Stimulated activated CD8-positive, alpha-beta memory T cell treated with anti-CD3 and anti-CD28 coated beads, Interleukin-15, amount 100 ng/mL, for 1 hour (primary cell): ENCODE measurements at places on chromosomes 5 and 9.

DNA sequence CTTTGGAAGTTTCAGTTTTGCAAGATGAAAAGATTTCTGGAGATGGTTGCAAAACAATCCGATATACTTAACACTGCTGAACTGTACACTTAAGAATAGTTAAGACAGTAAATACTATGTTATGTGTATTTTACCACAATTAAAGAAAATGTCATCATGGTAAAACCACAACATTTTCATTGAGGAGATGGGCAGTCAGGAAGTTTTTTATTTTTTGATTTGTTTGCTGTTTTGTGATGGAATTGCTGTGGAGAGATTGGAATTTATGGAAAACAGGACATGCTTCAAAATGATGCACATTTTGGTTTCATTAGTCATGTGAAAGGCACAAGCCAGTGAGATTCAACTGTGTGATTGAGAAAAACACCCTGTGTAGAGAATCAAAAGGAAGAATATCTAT, 90.5 kb upstream of the AGXT2 start:
- DNase-seq, result no peak

DNA sequence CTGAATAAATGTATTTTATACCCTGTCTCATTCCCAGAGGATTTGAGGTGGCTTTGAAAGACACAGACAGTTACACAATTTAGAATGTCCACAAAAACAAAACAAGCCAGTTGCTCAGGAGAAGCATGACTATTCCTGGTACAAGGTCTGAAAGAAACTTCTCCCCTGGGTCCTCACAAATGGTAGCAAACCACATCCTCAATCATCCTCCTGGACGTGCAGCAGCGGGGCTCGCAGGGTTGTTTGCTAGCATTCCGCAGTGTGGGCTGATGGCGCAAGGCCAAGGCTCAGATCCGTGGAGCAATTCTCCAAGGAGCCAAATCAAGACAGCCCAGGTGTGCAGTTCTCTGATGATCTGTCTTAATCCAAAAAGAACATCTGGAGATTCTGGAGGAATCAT, 210.3 kb downstream of the ACTL7B start:
- DNase-seq, result no peak

DNA sequence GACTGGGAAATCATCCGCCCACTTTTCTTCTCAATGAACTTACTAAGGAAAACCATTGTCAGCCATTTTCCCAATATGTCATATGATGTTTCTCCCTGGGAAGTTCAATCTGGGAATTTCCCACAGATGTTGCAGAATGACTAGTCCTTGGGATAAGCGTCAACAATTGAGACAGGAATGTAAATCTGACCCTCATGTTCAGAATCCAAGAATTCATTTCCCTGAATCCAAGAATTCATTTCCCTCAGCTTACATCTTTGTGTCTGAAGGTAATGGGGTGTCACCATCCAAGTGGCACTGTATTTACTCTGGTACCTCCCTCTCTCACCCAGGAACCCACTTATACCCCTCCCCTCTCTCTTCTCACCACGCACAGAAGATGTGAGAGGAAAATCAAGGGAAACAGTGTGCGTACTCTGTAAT, 7.4 kb downstream of the KLF9 start:
- DNase-seq, result no peak

GRCh38 chr5:35247648-35248034, 17.4 kb upstream of the PRLR start:
- no peak for DNase-seq

- no peak for DNase-seq
These were observed 226.3 kb upstream of the ZNF608 start for GRCh38 chr5:124972703-124973102.

DNA sequence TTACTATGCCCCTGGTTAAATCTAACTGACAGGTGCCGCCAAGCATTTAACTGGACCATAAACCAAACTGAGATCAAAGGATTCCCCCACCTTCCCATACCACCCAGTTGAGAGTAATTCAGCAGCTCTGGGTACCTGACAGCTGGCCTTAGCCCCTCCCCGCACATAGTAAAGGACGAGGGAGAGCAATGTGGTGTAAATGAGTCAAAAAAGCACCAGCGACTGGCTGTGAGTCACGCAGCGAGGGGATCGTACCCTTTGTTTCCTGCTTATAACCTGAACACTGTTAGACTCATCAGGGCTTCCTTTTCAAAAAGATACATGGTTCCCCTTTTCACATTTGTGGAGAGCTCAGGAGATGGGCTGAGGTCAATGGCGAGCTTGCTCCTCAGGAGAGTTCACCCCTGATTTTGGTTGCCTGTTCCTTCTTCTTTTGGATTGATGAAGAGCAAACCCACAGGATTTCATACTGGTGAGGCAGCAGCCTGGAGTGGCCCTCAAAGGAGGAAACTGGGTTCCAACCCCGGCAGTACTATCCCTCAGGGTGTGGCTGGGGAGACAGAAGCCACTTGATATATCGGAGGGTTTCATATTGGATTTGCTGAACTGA, 71.5 kb downstream of the ANKRD33B start:
- DNase-seq, result peak; percentile 37

DNA sequence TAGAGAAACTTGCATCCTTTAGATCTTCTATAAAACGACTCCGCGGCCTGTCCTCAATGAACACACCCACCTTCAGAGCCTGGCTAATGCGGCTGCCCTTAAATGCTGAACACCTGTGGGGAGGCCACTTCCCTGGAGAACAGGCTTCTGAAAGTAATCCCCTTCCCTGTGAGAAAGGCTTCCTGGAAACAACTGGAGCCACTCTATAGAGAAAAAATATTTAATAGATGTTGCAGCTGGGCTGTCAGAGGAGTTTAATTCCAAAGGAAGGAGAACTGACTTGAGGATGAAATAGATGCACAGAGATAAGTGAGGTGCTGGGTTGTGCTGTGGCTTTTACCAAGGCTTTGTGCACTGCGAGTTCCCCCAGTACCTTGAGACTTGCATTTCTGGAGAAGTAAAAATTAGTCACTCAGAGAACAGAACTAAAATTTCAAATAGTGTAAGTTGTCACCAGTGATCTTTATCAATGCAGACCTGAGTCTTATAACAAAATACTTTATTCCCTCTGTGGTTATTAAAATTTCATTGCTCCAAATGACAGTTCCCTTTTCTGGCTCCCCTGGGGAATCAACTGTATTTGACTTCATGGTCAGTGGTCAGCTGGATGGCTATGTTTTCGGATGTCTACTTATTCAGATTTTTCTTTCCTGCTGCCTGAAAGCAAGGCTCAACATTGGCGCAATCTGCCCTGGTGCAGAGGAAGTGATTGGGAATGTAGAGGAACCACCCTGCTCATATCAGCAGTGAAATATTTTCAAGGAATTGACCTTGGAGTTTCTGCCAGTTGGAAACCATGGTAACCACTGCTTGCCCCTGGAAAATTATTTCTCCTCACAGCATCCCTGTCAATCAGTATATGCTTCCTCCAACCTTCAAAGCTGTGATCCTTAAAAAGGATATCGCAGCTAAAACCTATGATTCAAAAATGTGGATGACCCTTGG, 238.8 kb downstream of the SMARCA2 start:
- DNase-seq, result no peak

DNA sequence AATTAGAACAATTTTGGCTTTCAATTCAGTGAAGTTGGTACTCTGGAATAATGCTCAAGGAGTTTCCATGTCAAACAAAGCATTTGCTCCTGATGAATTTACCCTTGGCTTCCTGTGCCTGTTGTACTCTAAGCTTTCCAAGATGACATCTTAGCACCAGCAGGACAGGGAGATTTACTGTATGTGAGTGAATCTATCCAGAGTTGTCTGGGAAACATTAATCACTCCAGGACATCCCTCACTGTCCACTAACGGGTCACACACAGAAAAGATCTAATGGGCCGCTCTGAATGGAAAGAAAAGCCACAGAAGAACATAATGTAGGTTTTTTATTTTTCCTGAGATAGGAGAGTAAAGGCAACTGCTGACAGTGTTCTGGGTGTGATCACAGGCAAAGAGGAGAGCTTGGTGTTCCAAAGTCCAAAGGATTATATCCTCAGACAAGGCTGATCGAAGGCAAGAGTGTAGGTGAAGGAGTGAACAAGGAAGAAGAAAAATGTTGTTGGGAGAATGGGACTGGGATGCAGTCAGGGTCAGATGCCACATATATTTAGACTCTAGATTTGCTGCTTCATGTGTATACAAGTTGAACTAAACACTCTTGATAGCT, 167.7 kb upstream of the RPS23 start:
- no peak for DNase-seq

DNA sequence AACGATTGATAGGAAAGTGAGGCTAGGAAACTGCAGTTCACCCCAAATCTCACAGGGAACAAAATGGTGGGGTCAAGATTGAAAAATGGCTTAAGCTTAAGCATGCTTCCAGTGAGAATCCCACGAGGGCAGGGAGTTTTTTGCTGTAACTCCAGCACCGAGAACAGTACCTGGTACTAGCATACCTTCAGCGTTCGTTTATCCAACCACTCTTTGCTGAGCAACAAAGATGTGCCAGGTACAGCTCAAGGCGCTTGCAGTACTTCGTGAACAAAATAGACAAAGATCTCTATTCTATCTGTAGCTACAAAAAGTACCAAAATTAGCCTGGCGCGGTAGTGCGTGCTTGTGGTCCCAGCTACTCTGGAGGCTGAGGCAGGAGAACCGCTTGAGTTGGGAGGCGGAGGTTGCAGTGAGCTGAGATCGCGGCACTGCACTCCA, 778 bp upstream of the PPP6C start:
- no peak for DNase-seq

- no peak for DNase-seq
These were observed 41.0 kb upstream of the EGFL7 start for GRCh38 chr9:136621734-136622093.

- DNase-seq, result no peak
These were observed 138.0 kb downstream of the CAAP1 start for GRCh38 chr9:26754509-26755164.

DNA sequence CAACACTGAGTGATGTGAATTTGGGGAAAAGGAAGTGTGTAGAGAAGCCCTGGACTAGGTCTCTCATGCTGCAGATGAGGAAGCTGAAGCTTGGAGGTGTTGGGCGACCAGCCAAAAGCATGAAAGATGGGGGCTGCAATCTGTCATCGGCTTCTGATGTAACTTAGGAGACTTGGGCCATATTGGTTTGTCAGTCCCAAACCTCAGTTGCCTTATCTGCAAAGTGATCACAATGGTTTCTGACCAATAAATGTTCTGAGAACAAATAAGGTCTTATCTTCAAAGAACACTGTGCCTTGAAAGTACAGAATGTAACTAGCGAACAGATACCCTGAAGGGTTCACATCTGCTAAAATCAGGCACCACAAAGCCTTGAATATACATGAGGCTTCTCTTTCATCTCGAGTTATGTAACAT, 198.4 kb upstream of the NR3C1 start:
- no peak for DNase-seq

DNA sequence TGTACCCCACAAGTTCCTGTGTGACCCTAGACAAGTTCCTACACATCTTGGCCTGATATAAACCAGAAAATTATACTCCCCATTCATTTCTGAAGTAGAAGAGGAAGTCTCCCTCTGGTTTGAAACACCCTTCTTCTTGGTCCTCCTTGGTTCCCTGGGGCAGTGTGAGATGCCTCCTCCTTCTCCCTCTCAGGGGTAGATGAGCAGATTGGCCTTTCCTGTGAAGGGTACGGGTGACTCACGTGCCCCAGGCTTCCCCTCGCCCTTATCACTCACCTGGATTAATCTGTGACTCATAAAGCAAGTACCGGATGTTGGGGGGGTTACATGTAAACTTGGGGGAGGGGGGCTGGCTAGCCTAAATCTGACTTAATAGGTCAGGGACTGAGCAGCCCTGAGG, 11.1 kb upstream of the AQP3 start:
- DNase-seq, result no peak

DNA sequence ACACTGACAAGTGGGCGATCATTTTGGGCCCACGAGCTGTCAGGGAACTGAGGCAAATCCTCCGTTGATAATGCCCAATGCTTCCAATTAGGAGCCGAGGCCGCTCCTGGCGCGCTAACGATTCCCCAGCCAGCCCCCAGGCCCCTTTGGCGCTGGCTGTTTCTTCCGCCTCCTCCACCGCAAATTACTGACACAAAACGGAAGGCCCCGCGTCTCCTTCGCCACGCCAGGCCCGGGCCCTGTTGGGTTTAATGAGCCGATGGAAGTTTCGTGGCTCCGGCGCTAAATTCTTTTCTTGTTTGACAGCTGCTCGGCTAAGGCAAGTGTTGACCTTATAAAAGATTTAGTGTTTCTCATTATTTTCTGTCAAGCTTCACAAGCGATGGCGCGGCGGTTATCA, 25.7 kb upstream of the BARHL1 start:
- DNase-seq, result no peak

- no peak for DNase-seq
These were observed 444.6 kb downstream of the PTPRD start for GRCh38 chr9:10168241-10168640.

GRCh38 chr5:35101016-35101415, 53.3 kb upstream of the AGXT2 start:
- no peak for DNase-seq

DNA sequence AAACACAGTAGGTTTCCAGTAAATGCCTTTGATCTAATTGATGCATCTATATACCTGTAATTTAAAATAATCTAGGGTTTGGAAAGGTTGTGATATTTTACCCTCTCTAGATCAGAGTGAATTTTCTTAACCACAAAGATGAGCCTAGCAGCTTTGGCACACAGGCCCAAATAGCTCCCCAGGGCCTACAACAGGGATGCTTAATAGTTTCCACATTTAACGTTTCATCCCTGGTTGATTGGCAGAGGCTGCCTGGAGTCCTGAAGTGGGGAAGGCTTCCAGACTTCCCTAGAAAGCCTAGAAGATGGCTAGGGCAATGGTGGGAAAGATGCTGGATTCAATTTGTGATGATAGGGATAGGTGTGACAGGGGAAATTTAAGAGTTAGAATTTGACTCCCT, 206.6 kb downstream of the NSG2 start:
- no peak for DNase-seq

DNA sequence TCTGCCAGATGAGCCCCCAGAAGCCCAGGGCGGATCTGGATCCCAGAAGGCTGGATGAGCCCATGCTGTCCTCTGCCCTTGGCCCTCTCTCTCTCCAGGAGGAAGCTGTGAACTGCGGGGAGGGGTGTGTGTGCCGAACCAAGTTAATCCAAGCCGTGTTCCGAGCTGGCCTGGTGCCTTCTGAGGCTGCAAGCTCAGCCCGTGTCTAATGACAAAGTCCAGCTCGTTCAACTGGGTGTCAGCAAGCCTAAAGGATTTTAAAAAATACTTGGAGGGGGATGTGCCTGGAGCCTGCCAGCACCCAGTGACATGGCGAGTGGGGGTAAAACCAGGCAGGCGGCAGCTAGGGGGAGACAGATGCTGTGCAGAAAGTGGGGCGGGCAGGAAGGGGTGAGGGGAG, 8.0 kb downstream of the STC2 start:
- DNase-seq, result no peak

DNA sequence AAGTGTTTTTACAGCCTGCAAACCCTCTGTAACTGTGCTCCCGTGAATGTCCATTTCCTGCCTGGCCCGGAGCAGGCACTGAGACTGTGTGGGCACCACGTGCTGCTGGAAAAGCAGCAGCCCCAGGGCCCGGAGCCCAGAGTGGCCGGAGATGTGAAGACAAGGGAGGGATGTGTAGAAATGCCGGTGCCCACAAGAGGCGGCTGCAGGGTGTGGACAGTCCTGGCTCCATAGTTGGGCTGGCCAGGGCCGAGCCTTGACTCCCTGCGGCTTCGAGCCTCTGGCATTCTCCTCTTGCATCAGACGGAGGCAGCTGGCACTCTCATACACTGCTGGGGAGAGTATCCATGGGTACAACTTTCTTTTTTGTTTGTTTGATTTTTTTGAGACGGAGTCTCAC, 13.2 kb upstream of the GFPT2 start:
- DNase-seq, result no peak
